ENCODE measurements at places on chromosomes 11 and 22. TPM values are rescaled to one million over a fixed set of nuclear protein-coding genes. Genes with fewer than 3 reads are reported as not detected.

MFNG gene
- polyA plus RNA-seq, result 257 TPM

CHRM1 gene
- polyA plus RNA-seq, result not detected

DUSP8 gene
- polyA plus RNA-seq, result 6.0 TPM

SMC1B gene
- not detected for polyA plus RNA-seq

MMP8 gene
- not detected for polyA plus RNA-seq

POU2AF1 gene
- polyA plus RNA-seq, result not detected

GUCY1A2 gene
- polyA plus RNA-seq, result 0.03 TPM

MS4A14 gene
- polyA plus RNA-seq, result not detected

TYR gene
- polyA plus RNA-seq, result not detected

OR5I1 gene
- not detected for polyA plus RNA-seq

HIPK3 gene
- 13.3 TPM for polyA plus RNA-seq

AQP11 gene
- 0.72 TPM for polyA plus RNA-seq

DBX1 gene
- not detected for polyA plus RNA-seq

OSBP2 gene
- 4.1 TPM for polyA plus RNA-seq

OR5M8 gene
- not detected for polyA plus RNA-seq

RAG1 gene
- polyA plus RNA-seq, result 0.08 TPM

SESN3 gene
- polyA plus RNA-seq, result 1.6 TPM

SLC6A5 gene
- not detected for polyA plus RNA-seq

CRACR2B gene
- polyA plus RNA-seq, result 10.7 TPM

LMO2 gene
- 60.4 TPM for polyA plus RNA-seq

OTOG gene
- polyA plus RNA-seq, result not detected

UBQLNL gene
- polyA plus RNA-seq, result 0.48 TPM

TMPRSS4 gene
- polyA plus RNA-seq, result not detected

GRM5 gene
- polyA plus RNA-seq, result 0.10 TPM

TSGA10IP gene
- polyA plus RNA-seq, result not detected
